ENCODE measurements at places on chromosomes 6 and 20. TPM values are rescaled to one million over a fixed set of nuclear protein-coding genes. Genes with fewer than 3 reads are reported as not detected.

MAD2L1BP gene
- 36.1 TPM for total RNA-seq

TRERF1 gene
- total RNA-seq, result 8.0 TPM

CLVS2 gene
- total RNA-seq, result 0.07 TPM

MAS1 gene
- not detected for total RNA-seq

NRN1 gene
- total RNA-seq, result 0.79 TPM

CCN6 gene
- not detected for total RNA-seq

TFAP2D gene
- total RNA-seq, result not detected

TMEM170B gene
- 1.0 TPM for total RNA-seq

GLP1R gene
- not detected for total RNA-seq

DNAH8 gene
- total RNA-seq, result not detected

PHACTR3 gene
- not detected for total RNA-seq

Measured in A549 treated with CpdA at 1 μM for 4 hours (cell line).